ENCODE measurements at places on chromosomes 3 and 15.

DNA sequence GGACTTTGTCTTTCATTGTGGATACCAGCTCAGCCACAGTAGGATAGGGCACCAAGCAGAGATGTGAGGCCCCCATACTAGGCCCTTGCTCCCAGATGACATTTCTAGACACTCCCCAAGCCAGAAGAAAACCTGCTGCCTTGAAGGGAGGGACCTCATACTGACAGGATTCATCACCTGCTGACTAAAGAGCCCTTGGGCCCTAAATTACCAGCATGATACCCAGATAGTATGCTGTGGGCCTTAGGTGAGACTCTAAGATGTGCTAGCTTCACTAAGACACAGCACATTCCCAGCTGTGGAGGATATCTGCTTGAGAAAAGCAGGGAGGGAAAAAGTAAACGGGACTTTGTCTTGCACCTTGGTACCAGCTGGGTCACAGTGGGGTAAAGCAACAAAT, 324.0 kb downstream of the TBL1XR1 start:
- DNase-seq, result no peak

GRCh38 chr15:75452364-75452864, 924 bp upstream of the SIN3A start:
- DNase-seq, result peak; percentile 89

- no peak for DNase-seq
Observed at GRCh38 chr15:34693053-34693744, 61.6 kb downstream of the GJD2 start.

DNA sequence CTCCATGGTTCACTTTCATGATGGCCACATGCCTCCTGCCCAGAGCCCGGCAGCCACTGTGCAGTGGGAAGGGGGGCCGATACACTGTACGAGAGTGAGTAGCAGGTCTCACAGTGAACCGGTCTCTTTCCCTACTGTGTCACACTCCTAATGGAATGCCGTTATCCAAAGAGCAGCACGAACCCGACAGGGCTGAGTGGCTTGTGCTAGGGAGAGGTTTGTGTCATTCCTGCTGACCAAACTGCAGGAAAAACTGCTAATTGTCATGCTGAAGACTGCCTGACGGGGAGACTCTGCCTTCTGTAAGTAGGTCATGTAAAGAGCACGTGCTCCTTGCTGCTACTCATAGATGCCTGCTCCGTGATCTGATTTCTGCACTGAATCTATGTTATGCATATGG, 105.1 kb downstream of the ARPP21 start:
- no peak for DNase-seq

DNA sequence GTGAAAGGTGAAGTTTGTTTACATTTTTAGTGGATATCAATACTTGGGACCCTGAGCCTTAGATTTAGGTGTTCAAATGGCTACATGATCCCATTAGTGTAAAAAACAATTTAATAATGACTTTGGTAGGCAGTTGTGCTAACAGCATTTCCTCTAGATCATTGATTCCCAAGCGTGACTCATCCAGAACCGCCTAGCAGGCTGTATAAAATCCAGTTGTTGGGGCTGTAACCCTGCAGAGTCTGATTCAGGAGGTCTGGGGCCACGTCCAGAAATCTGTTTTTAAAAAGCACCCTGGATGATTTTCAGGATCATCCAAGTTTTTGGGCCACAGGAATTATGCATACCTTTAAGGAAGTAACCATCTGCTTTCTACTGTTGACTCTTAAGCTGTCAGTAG, 156.4 kb downstream of the TP63 start:
- no peak for DNase-seq

DNA sequence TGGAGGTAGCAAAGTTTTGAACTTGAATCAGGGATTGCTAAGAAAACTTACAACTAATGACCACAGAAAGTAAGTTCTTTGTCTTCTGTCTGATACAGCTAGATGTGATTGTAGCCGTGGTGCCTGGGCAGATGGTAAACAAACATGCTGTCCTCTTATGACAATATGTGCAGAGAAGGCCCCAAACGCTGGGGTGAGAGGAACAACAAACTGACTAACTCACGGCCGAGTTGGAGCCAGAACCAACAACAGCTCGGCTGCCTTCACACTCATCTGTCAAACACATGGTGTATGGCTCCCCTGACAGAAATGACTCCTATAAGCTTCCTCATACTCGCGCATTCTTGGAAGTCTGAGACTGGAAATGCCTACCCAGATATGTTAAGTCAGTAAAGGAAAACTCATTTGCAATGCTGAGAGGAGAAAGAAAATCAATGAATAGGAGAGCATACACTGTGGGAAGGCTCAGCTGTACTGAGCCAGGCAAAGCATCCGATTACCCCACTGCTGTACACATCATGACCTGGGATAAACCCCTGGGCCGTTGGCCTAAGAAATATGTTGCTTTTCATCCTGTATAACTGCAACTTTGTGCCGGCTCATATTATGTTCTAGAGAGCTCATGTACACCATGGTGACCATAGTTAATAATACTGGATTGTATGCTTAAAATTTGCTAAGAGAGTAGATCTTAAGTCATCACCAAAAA, 5.7 kb downstream of the THBS1 start:
- no peak for DNase-seq

GRCh38 chr3:72628065-72628464, 220.2 kb downstream of the SHQ1 start:
- DNase-seq, result no peak

DNA sequence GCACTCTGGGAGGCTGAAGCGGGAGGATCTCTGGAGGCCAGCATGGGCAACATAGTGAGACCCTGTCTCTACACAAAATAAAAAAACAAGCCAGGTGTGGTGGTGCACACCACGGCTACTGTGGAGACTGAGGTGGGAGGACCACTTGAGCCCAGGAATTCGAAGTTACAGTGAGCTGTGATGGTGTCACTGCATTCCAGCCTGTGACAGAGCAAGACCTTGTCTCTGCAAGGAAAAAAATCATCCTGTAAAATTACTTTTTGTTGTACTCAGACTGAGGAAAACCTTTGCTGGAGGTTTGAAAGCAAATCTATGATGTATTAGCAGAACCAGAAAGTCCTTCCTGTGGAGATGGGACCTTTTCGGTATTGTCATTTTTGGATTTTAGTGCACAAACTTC, 63.3 kb downstream of the ATP1B3 start:
- no peak for DNase-seq

DNA sequence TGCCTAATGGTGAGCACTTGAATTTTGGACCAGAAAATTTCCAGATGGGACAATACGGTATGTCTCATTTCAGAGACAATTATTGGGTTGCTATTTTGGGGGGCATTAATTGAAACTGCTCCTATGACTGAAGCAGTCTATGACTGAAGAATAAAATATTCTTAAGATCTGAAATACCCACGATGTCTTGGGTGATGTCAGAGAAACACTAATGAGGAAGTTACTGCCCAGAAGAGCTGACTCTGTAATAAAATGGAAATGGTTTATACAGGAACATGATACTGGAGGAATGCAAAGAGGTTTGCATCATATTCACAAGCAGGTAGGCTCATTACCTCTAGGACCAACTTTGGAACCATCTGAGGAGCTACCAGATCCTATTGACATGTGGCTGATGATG, 68.7 kb downstream of the IL12A start:
- DNase-seq, result no peak

GRCh38 chr3:148889828-148890227, 24.7 kb downstream of the CPA3 start:
- DNase-seq, result no peak

- no peak for DNase-seq
Observed at GRCh38 chr3:189419683-189420082, 211.5 kb upstream of the TP63 start.

DNA sequence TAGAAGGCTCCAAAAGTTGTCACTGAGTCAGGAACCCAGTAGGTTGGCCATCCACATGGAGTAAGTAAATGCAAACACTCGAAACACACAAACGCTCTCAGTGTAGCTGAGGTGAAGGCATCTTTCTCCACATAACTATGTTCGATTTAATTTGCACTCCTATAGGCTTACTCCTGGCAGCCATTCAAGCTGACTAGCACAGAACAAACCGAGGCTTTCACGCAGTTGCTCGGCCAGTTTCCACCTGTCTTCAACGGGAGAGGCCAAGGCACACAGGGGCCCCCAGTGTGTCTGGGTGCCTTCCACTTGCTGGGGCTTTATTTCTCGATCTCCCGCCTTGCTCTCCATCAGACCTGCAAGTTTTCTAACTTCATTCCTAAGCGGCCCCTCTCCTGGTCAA, 18.9 kb downstream of the RGMA start:
- no peak for DNase-seq

DNA sequence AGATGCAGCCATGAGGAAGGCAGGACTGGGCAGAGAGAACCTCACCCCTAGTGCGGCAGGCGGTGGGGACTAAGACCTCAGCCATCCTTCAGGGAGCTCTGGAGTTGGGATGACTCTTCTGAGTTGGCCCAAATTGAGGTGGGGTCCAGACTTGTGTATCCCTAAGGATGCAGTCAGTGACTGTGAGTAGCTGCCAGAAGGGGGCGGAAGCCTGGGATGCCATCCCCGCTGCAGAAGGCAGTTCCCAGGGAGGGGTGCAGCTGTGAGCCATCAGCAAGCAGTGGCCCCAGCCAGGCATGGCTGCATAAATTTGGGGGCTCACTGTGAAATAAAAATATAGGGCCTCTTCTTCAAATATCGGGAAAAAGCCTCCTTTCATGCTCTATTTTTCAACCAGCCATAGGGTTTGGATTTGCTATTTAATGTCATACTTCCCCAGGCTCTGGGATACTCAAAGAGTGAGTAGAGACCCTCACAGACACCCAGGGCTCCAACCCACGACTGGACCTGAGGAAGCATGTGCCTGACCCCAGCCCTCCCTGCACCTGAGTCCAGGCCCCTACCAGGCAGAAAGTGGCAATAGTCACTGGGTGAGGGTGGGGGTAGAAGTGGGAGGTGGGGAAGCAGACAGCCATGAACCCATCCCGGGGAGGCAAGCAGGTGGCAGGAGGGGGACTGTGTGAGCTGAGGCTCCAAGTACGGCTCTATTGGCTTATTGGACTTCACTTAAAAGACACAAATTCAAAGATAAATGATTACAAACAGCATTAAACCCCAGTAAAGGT, 30.5 kb downstream of the GRK7 start:
- no peak for DNase-seq

Data from B cell (primary cell).